Progenitor cell of endocrine pancreas (in vitro differentiated cells): ENCODE measurements at places on chromosomes 2 and 18. TPM values are rescaled to one million over a fixed set of nuclear protein-coding genes. Genes with fewer than 3 reads are reported as not detected.

- peaks cover 17% of the 10 kb centered on the region for H3K4me1 ChIP-seq
- DNase-seq, result no peak
- H3K27me3 ChIP-seq, result no peaks in the 10 kb centered on the region
- H3K27ac ChIP-seq, result peak overlapping the region; percentile 83
- H3K36me3 ChIP-seq, result no peaks in the 10 kb centered on the region
Measured at GRCh38 chr18:361941-362310, 94.1 kb upstream of the THOC1 start.

The LIPG gene
- 34.1 and 34.4 TPM in 2 replicates for total RNA-seq

The SRD5A2 gene
- 0.07 TPM in 1 of 2 replicates, not detected in the other for total RNA-seq

The ASTL gene
- total RNA-seq, result 0.29 TPM in 1 of 2 replicates, not detected in the other

The STON1 gene
- total RNA-seq, result 8.2 and 8.6 TPM in 2 replicates

The GAL3ST2 gene
- total RNA-seq, result 0.51 and 0.84 TPM in 2 replicates
